ENCODE measurements at places on chromosomes 12 and 14.

DNA sequence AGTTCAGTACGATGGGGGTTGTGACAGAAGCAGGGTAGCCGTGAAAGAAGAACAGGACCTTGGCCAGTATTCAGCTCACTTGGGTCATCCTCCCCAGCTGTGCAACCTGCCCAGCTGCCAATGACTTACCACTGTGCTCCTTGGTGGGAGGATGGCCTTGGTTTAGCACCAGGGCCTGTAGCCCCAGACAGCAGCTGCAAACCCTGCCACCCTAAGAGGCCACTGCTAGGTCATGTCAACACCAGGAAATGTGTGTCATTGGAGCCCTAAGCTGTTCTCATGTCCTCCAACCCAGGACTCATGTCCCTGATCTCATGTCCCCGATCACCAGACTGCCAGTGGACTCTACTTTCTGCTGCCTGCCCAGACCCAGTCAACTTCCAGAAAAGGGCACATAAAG lies 3.0 kb upstream of the CRACR2A start:
- no peak for DNase-seq

- no peak for DNase-seq
Measured at GRCh38 chr14:75090353-75090752, 20.9 kb downstream of the ZC2HC1C start.

- DNase-seq, result no peak
Measured at GRCh38 chr12:47687636-47688035, 18.2 kb downstream of the RPAP3 start.

- no peak for DNase-seq
Measured at GRCh38 chr12:97713270-97713669, 250.7 kb downstream of the RMST start.

DNA sequence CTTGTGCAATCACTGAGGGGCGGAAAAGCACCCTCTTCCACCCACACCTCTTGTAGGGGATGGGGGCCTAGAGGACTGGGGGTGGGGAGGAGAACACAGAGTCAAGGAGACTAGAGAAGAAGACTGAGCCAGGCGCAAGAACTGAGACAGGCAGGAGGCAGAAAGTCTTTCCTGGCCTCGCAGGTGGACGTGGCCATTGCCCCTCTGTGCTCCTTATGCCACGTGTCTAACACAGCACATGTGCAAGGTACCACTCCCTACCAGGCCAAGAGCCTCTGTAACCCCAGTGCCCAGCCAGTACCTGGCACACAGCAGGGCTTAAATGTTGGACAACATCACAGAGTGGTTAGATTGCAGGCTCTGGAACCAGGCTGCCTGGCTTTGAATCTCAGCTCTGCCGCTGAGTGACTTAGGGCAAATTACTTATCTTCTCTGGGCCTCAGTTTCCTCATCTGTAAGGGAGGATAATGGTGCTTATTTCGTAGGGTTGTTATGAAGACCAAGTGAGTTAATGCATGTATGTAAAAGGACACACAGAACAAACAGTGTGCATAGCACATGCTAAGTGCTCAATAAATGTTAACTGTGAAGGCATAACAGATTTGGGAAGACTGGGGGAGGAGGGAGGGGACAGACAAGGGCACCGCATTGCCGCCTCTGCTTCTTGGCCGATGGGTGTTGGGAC lies 1.4 kb upstream of the TAMALIN start:
- no peak for DNase-seq

GRCh38 chr12:116537101-116537904 lies 21.9 kb upstream of the MAP1LC3B2 start:
- DNase-seq, result no peak

GRCh38 chr14:65349100-65349499 lies 63.4 kb upstream of the FUT8 start:
- no peak for DNase-seq

DNA sequence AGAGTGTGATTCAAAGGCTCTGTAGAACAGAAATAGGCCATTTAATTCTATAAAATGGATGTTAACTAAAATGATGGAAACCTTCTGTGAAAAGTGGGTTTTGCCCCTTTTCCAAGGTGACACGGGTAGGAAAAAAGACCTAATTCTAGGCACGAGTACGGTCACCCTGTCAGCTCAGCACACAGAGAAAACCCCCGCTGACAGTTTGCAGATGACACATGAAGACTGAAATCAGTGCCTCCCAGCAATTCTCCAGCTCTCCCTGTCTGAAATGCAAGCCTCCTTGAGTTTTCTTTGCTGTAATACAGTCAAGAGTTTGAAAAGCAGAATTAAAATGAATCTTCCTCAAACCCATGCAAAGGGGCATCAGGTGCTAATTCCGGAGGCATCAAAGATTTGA lies 230.0 kb downstream of the TMEM132D start:
- DNase-seq, result no peak

DNA sequence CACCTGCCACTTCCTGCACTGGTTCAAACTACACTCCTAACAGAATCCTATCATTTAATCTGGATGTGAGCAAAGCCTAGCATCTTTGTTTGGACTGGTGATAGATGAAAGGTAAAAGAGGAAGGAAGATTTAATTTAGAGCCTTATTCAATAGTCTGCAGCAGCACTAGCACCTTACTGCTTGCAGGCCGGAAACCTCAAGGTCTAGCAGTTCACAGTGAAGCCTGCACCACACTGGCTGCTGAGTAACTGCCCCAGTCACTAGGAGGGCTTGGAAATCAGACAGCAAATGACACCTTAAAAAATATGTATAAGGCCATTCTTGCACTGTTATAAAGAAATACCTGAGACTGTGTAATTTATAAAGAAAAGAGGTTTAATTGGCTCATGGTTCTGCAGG lies 358.0 kb downstream of the DAD1 start:
- no peak for DNase-seq

DNA sequence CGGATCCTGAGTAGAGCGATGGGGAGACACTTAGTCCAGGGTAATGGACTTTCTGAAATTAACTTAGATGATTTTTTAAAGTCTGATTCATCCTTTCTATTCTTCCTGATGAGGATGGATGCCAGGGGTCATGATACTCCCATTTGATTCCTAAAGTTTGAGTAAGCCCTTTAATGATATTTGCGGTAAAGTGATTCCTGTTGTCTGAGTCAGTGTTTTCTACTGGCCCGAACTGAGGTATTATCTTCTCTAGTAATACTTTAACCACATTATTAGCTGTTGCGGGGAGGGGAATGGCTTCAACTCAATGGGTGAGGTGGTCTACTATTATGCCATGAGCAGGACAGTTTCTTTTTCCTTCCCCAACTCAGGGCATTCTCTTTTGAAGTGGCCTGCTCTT lies 111.6 kb downstream of the RIN3 start:
- no peak for DNase-seq

DNA sequence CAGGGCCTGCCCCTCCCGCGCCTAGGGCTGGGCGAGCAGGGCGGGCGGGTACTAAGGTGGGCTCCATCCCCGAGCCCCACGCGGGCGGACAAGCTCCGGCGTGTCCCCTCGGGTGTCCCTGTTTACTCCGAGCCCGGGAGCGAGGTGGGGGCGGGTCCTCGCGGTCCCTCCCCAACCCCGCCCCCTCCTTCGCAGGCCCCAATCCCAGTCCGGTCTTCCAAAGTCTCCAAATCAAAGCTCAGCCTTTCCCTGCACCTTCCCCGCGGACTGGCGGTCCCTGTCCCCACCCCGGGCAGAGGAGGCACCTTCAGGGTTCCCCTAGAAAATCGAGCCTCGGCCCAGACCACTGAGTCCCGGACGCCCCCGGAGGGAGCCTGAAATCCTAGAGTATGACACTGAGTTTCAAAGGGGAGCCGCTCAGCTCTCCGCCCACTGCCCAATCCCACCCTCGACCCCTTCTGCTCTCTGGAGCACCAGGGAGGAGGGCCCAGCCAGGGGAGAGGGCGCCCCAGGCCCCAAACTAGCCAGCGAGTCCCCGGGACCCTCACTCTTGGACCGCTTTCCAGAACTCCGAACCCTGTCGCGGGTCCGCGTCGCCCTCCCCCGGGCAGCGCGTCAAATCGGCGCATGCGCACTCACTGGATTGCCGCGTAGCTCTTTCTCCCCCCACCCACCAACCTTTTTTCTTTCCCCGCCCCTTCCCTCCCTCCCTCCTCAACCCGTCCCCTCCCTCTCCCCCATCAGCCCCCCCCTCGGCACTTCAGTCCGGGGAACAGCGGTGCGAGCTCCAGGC lies at the start of gene LRP1:
Gene LRP1 (plus strand): TSS at position 758 of the 793 bp plus-strand sequence. CDS start 482 bp downstream, outside the sequence.
- peak; percentile 89 for DNase-seq

GRCh38 chr12:101116911-101117310 lies 93.1 kb downstream of the SLC5A8 start:
- no peak for DNase-seq

- no peak for DNase-seq
Measured at GRCh38 chr12:78703820-78704525, 160.6 kb upstream of the SYT1 start.

GRCh38 chr12:52351196-52352059 lies 15.9 kb downstream of the KRT85 start:
- DNase-seq, result no peak

DNA sequence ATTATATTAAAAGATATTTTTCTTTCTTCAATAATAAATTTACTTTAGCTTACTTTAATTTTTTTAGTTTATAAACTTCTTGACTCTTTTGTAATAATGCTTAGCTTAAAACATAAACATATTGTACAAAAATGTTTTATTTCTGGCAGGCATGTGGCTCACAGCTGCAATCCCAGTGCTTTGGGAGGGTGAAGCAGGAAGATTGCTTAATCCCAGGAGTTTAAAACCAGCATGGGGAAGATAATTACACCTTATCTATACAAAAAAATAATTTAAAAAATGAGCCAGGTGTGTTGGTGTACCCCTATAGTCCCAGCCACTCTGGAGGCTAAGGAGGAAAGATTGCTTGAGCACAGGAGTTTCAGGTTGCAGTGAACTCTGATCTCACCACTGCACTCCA lies 120.7 kb downstream of the GPHN start:
- no peak for DNase-seq

DNA sequence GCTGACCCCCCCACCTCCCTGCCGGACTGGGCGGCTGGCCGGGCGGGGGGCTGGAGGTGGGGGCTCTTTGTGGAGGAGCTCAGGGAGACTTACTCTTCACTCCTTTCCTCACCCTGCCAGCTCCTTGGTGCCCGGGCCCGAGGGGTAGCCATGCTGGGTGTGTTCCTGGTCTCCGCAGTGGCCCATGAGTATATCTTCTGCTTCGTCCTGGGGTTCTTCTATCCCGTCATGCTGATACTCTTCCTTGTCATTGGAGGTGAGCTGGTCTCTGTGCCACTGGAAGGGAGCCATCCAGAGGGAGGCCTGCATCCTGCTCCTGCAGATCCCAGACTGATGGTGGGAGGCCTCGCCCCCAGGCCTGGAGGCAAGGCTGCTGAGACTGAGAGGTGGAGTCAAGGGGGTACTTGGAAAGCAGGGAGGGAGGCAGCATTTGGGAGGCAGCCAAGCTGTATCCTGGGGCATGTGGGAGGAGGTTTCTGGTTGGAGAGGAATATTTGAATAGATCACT lies 19.7 kb downstream of the SOAT2 start:
- no peak for DNase-seq

GRCh38 chr12:99026332-99027054 lies 381.4 kb downstream of the APAF1 start:
- DNase-seq, result no peak

GRCh38 chr14:86999036-86999435 lies 993.9 kb downstream of the GALC start:
- no peak for DNase-seq

GRCh38 chr12:30437616-30438015 lies 258.1 kb downstream of the IPO8 start:
- DNase-seq, result no peak

GRCh38 chr12:75525263-75525662 lies 13.9 kb upstream of the KRR1 start:
- no peak for DNase-seq
